Activated CD8-positive, alpha-beta memory T cell treated with anti-CD3 and anti-CD28 coated beads for 1 hour (primary cell): ENCODE measurements at places on chromosomes 2 and 18.

DNA sequence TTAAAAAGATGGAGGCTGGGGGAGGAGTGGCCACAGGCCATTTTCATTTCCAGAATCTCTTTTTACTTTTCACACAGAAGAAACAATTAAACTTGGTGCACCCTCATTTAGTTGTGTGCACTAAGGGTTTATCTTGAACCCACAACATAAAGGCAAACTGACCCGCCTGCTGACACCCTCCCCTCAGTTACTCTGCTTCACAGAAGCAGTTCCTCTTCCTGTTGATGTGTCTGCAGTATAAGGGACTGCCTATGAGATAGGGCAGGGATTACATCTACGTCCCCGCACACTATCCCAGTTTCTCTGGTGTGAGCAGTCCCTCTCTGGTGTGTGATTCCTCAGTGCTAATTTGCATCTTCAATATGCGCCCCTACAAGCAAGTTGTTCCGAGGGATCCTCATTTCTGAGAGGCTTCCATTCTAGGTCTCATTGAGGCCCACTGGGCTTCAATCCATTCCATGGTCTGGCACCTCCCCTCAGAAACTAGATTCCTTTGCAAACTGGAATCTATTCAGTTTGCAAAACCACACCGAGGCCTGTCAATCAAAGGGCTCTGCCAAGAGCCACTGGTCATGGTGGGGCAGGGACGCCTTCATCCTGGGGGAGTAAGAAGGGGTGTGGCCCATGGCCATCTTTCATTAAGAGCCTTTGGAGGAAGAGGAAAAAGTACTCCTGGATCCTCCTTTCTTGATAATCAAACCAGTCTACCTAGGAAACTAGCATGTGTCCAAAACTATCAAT is 12.3 kb downstream of the CREG2 start:
- DNase-seq: no peak

DNA sequence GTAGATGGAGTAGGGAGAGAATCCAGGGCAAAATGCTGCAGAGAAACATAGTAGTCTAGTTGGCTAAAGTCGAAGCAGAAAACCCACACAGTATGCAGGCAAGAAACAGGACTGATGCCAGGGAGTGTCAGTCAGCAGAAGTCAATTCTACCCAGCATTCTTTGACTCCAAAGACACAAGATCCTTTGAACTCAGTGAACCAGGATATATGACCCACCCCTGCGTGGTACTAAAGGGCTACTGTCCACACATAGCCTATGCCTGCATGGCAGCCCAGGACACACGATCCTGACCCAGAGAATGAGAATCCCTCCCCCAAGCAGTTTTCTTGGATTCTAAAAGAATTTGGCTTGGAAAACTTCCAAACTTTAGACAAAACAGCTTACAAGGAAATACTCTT is 42.5 kb downstream of the ALK start:
- no peak for DNase-seq

- DNase-seq: no peak
Measured at GRCh38 chr2:241358470-241358869, 2.4 kb downstream of the FARP2 start.

GRCh38 chr2:198077477-198077876 is 273.1 kb downstream of the PLCL1 start:
- DNase-seq: no peak

GRCh38 chr18:23103449-23103848 is 31.8 kb upstream of the CABLES1 start:
- DNase-seq: no peak

DNA sequence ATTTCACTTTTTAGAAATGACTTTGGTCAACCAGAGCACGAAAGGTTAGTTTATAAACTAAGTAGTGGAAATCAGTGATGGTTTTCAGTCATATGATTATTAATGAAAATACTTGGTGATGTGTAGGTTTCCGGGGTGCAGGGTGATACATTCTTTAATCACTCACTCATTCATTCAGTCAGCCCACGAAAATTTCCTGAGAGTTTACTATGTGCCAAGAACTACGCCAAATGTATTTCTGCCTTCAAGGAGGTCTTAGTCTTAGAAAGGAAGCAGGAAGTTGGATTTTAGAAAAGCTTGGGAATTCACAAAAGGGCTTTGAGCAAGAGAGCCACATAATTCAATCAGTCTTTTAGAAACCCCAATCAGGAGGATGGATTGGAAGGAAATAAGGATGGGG is 543.6 kb downstream of the PLCL1 start:
- no peak for DNase-seq

DNA sequence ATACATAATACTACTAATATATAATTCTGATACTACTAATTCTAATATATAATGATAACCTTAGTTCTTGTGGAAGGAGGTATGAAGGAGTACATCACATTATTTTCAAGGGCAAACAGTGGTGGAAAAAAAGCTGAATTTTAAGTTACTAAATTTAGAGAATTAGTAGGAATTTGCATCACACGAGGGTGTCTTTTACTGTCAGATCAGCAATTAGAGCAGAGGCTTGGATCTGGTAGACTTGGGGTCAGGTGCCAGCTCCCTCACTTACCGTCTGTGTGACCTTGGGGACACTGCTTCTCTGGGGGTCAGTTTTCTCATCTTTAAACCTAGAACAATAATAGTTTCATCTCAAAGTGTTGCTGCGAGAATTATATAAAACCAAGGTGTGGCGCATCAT is 114.1 kb upstream of the NEDD4L start:
- no peak for DNase-seq

DNA sequence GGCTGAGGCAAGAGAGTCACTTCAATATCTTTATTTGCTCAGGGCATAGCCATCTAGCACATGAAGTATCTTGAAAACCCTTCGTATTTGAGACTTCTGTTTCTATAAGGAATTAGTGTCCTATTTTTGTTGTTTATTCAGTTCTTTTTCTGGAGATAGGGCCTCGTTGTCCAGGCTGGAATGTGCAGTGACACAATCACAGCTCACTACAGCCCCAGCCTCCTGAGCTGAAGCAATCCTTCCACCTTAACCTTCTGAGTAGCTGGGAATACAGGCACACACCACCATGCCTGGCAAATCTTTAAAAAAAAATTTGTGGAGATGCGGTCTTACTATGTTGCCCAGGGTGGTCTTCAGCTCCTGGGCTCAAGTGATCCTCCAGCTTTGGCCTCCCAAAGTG is 50.6 kb downstream of the PSMD14 start:
- no peak for DNase-seq

DNA sequence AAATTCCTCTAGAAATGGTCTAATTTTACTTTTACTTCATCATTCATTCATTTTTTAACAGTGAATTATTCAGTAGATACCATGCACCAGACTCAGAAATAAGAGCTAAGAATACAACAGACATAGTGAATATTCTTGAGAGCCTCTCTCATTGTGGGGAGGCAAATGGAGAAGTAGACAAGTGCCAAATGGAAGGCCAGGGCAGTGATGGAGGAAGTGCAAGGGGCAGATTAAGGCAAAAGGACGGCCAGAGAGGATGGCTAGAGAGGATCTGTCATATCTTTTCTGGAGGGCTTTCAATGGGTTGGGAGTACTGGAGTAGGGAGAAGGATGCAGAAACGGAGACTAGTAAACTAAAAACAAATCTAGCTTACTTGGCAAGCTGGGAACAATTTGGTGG is 19.0 kb upstream of the RMDN2 start:
- DNase-seq: no peak

- no peak for DNase-seq
Measured at GRCh38 chr2:237568121-237568660, 1.8 kb downstream of the PRLH start.

DNA sequence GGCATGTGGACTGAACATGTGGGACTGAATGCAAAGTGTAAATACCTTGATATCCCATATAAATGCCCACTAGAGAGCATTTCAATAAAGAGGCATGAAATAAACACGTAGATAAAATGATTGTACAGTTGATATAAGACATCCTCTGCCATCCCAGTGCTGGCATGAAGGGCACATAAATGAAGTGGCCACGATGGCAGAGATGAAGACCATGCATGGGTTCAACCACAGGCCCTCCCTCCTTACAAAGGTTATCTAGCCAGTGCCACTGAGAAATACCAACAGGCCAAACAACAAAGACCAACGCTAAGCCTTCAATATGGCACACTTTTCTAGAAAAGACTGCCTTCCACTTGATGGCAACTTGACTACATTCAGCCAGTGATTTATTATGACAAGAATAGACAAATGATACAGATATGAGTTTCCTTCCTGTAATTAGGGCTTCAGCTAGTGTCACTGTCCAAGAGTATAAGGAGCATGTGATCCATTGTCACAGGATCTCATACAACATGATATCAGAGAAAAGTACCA is 493.9 kb upstream of the MAP2 start:
- no peak for DNase-seq

- DNase-seq: no peak
Measured at GRCh38 chr2:25966531-25967270, 15.6 kb downstream of the KIF3C start.

GRCh38 chr2:134950886-134951285 is 32.3 kb downstream of the CCNT2 start:
- DNase-seq: no peak

- no peak for DNase-seq
Measured at GRCh38 chr18:62631173-62631572, 84.2 kb upstream of the PHLPP1 start.

GRCh38 chr2:144146876-144147275 is 373.0 kb downstream of the ZEB2 start:
- DNase-seq: no peak

DNA sequence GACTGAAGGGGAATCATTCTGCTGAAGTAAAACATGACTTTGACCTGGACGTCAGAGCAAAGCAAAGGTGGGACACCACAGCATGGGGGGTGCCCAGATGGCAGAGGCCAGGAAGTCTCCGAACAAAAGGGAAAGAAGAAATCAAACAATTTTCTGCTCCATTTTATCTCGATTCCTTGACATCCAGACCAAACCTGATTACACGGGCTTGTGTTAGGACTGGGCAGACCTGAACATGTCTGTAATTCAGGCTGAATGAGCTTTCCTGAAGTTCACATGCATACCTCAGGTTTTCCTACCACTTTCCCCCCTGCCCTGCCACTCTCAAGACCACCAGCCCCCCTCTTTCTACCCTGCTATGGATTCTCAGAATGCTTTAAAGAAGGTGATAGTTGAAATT is 44.8 kb upstream of the MEIS1 start:
- no peak for DNase-seq

GRCh38 chr2:127811397-127812321 is 688 bp upstream of the WDR33 start:
- DNase-seq: no peak
